ENCODE measurements at places on chromosomes 1 and 21. TPM values are rescaled to one million over a fixed set of nuclear protein-coding genes. Genes with fewer than 3 reads are reported as not detected.

F5 gene
- not detected for total RNA-seq

TRIM67 gene
- total RNA-seq = not detected

PCP4 gene
- total RNA-seq = 15.8 TPM

AMIGO1 gene
- 0.59 TPM for total RNA-seq
